ENCODE measurements at places on chromosomes 16 and 17. TPM values are rescaled to one million over a fixed set of nuclear protein-coding genes. Genes with fewer than 3 reads are reported as not detected.

Gene SDR42E1
- total RNA-seq, result 0.66 TPM

Gene FOXN1
- total RNA-seq, result not detected

Gene TPPP3
- total RNA-seq, result 0.28 TPM

Gene PERCC1
- not detected for total RNA-seq

Gene CCL1
- total RNA-seq, result 0.09 TPM

Gene GNGT2
- total RNA-seq, result 1.3 TPM

Gene PIPOX
- 2.0 TPM for total RNA-seq

Gene CCL4
- total RNA-seq, result not detected

Gene NPIPA2
- total RNA-seq, result 0.45 TPM

Gene WSB1
- 242 TPM for total RNA-seq

Gene KIAA0753
- total RNA-seq, result 13.5 TPM

Gene MGAT5B
- total RNA-seq, result 1.4 TPM

Gene C1QTNF8
- total RNA-seq, result not detected

Gene KRT12
- not detected for total RNA-seq

Gene CDH1
- total RNA-seq, result not detected

Gene GAS7
- total RNA-seq, result not detected

Gene PLD6
- total RNA-seq, result 0.66 TPM

Gene CRYM
- not detected for total RNA-seq

Gene HS3ST3A1
- total RNA-seq, result 0.18 TPM

Gene RHBDL3
- under 0.01 TPM for total RNA-seq

Gene PRSS8
- not detected for total RNA-seq

Gene FZD2
- 1.7 TPM for total RNA-seq

Gene TBX2
- 1.0 TPM for total RNA-seq

Gene KRT36
- total RNA-seq, result not detected

Gene PLEKHH3
- total RNA-seq, result 4.6 TPM

Gene PYY
- total RNA-seq, result not detected

Gene XYLT1
- 1.4 TPM for total RNA-seq

Gene NUPR1
- under 0.01 TPM for total RNA-seq

Gene AXIN2
- 4.9 TPM for total RNA-seq

Gene ITGAX
- total RNA-seq, result 0.81 TPM

Gene EPN3
- under 0.01 TPM for total RNA-seq

Gene EFCAB5
- total RNA-seq, result 0.28 TPM

Gene SUMO2
- total RNA-seq, result 153 TPM

Gene EVI2B
- 0.09 TPM for total RNA-seq

Gene CCL8
- total RNA-seq, result not detected

Gene SLC2A4
- under 0.01 TPM for total RNA-seq

Gene COIL
- total RNA-seq, result 14.8 TPM

Gene SP2
- total RNA-seq, result 1.6 TPM

Gene TBC1D3B
- total RNA-seq, result 1.5 TPM

Gene ZP2
- not detected for total RNA-seq

Gene C16orf89
- not detected for total RNA-seq

Gene MRPL12
- total RNA-seq, result 14.1 TPM

Gene C1QTNF1
- 2.6 TPM for total RNA-seq

All from endothelial cell of coronary artery (primary cell).